ENCODE measurements at places on chromosomes 4 and X. TPM values are rescaled to one million over a fixed set of nuclear protein-coding genes. Genes with fewer than 3 reads are reported as not detected.

The ARR3 gene
- 0.43 TPM for polyA plus RNA-seq

The TBX22 gene
- 0.03 TPM for polyA plus RNA-seq

The FIP1L1 gene
- 57.7 TPM for polyA plus RNA-seq

The ADAMTS3 gene
- polyA plus RNA-seq = 2.2 TPM

The TMEM156 gene
- 1.7 TPM for polyA plus RNA-seq

The CABS1 gene
- not detected for polyA plus RNA-seq

The COQ2 gene
- polyA plus RNA-seq = 14.7 TPM

The POU3F4 gene
- polyA plus RNA-seq = not detected

GRCh38 chrX:20315140-20315539 is 48.4 kb upstream of the RPS6KA3 start:
- DNase-seq = no peak
- H3K36me3 ChIP-seq = no peaks in the 10 kb centered on the region
- H3K27me3 ChIP-seq = no peaks in the 10 kb centered on the region
- no peak overlapping the region for H3K27ac ChIP-seq

DNA sequence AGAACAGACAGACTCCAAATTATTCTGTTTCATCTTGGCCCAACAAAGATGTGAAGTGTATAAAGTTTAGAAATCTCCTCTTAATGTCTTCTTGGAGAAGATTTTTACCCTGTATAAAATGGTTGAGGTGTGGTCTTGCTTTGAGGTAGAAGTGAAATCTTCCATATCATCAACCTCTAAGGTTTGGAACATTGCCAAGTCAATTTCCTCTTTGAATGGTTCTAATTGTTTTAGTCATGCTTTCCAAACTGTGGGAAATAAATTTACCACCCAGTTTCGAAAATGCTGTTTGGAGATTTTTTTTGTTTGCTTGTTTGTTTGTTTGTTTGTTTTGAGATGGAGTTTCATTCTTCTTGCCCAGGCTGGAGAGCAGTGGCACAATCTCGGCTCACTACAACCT is 174.1 kb upstream of the ADAMTS3 start:
- H3K36me3 ChIP-seq = no peaks in the 10 kb centered on the region
- H3K27ac ChIP-seq = no peak overlapping the region
- H3K27me3 ChIP-seq = no peaks in the 10 kb centered on the region
- DNase-seq = no peak

DNA sequence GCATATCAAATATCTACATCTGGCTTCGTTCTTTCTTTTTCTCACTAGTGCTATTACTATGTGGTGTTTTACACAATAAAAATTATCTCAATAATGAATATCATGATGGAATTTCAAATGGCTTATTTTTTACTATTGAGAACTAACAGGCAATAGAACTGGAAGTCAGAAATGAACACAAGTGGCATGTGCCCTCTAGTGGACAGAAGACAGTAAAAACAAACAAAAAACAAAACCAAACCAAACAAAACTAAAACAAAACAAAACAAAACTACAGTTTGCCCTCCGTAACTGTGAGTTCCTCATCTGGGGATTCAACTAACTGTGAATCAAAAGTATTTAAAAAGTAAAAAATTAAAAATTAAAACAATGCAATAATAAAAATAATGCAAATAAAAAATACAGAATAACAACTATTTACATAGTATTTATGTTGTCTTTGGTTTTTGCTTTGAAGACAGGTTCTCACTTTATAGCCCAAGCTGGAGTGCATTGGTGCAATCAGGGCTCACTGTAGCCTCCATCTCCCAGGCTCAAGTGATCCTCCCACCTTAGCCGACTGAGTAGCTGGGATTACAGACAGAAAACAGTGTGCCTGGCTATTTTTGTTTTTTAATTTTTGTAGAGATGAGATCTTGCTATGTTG is 195.6 kb upstream of the TACR3 start:
- H3K27me3 ChIP-seq = no peaks in the 10 kb centered on the region
- H3K36me3 ChIP-seq = no peaks in the 10 kb centered on the region
- DNase-seq = no peak
- no peaks in the 10 kb centered on the region for H3K4me1 ChIP-seq
- H3K27ac ChIP-seq = no peak overlapping the region

- H3K4me3 ChIP-seq = no peak overlapping the region
- H3K36me3 ChIP-seq = no peaks in the 10 kb centered on the region
- H3K27ac ChIP-seq = no peak overlapping the region
- H3K27me3 ChIP-seq = no peaks in the 10 kb centered on the region
- no peak for DNase-seq
Measured at GRCh38 chrX:13007519-13008188, 32.7 kb downstream of the TMSB4X start.

DNA sequence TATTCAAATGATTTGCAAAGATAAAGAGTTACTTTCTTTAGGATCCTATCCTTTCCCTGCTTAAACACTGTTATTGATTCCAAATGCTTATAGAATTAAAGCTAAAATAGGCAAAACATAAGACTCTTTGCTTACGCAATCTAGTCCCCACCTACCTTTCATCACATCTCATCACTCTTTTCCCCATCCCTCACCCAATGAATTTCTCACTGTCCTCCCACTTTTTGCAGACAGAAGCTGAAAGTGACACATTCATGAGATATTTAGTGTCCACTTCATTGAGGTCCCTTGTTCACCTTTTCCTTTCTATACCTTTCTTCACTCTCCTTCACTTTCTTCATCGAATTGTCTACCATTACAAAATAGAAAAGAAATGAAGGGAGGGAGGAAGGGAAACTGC is 424 bp downstream of the SATL1 start:
- H3K4me1 ChIP-seq = no peaks in the 10 kb centered on the region
- no peaks in the 10 kb centered on the region for H3K27me3 ChIP-seq
- peak overlapping the region; percentile 87 for H3K4me3 ChIP-seq
- H3K36me3 ChIP-seq = no peaks in the 10 kb centered on the region
- DNase-seq = no peak

GRCh38 chr4:26048950-26049349 is 134.9 kb downstream of the SMIM20 start:
- peaks cover 3% of the 10 kb centered on the region for H3K4me1 ChIP-seq
- no peaks in the 10 kb centered on the region for H3K27me3 ChIP-seq
- no peaks in the 10 kb centered on the region for H3K36me3 ChIP-seq
- DNase-seq = no peak
- no peak overlapping the region for H3K4me3 ChIP-seq

- DNase-seq = no peak
- H3K27me3 ChIP-seq = no peaks in the 10 kb centered on the region
- no peak overlapping the region for H3K27ac ChIP-seq
- no peaks in the 10 kb centered on the region for H3K36me3 ChIP-seq
- no peak overlapping the region for H3K4me3 ChIP-seq
Measured at GRCh38 chrX:130885996-130886395, 17.0 kb downstream of the ENOX2 start.

- no peaks in the 10 kb centered on the region for H3K4me1 ChIP-seq
- H3K27me3 ChIP-seq = no peaks in the 10 kb centered on the region
- H3K4me3 ChIP-seq = no peak overlapping the region
- no peak overlapping the region for H3K27ac ChIP-seq
- DNase-seq = no peak
Measured at GRCh38 chr4:151469970-151470369, 61.0 kb downstream of the FHIP1A start.

- H3K27ac ChIP-seq = no peak overlapping the region
- H3K36me3 ChIP-seq = no peaks in the 10 kb centered on the region
- no peak for DNase-seq
- H3K4me1 ChIP-seq = no peaks in the 10 kb centered on the region
Measured at GRCh38 chr4:16993956-16994840, 95.8 kb upstream of the LDB2 start.

DNA sequence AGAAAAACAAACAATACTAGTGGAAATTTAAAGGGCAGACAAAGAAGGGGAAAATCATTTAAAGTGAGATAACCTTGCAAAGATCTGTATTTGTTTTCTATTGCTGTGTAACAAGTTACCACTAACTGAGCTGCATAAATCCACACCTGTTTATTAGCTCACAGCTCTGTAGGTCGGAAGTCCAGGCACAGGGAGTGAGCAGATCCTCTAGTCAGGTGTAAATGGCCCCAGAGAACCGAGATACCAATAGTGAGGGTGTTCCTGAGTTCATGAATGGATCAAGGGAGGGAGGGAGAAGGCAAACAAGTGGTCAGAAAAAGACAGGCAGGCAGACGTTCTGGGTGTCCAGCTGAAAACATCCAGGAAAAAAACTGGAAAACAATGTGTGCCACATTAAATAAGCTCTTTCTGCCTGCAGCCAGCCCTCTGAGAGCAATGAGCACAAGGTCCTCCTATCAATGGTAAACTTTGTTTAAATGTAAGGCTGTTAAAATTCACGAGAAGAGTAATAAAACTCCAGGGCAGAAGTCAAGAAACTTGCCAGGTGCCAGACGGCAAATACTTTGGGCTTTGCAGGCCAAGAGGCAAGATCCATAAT is 25.0 kb downstream of the ADGRA3 start:
- no peaks in the 10 kb centered on the region for H3K27me3 ChIP-seq
- H3K27ac ChIP-seq = peak overlapping the region; percentile 78
- no peak overlapping the region for H3K4me3 ChIP-seq
- no peaks in the 10 kb centered on the region for H3K36me3 ChIP-seq
- H3K4me1 ChIP-seq = peaks cover 15% of the 10 kb centered on the region
- DNase-seq = peak; percentile 68

DNA sequence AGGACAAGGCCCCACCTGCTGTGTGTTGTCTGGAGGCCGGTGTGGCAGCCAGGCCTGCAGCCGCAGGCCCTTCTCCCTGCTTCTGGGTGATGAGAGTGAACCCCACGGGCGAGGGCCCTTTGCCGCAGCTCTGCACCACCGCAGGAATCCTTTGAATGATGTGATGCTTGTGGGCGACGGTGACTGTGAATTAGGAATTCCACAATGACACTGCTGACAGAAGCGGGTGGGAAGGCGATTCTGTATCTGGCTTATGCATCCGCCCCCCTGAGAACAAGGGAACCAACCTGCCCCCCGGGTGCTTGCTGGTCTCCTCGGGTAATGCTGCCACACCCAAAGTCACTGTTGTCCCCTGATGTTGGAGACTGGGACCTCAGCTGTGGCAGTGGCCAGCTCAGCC is 19.5 kb upstream of the MAN2B2 start:
- no peak for DNase-seq
- H3K36me3 ChIP-seq = no peaks in the 10 kb centered on the region
- H3K4me3 ChIP-seq = no peak overlapping the region
- H3K27me3 ChIP-seq = peaks cover 42% of the 10 kb centered on the region

- H3K4me3 ChIP-seq = no peak overlapping the region
- DNase-seq = no peak
- peak overlapping the region; percentile 64 for H3K27ac ChIP-seq
- H3K36me3 ChIP-seq = peaks cover 3% of the 10 kb centered on the region
- no peaks in the 10 kb centered on the region for H3K27me3 ChIP-seq
- peaks cover 9% of the 10 kb centered on the region for H3K4me1 ChIP-seq
Measured at GRCh38 chrX:119417842-119418241, 18.7 kb downstream of the SLC25A43 start.

GRCh38 chr4:161546902-161547301 is 616.9 kb downstream of the FSTL5 start:
- H3K4me1 ChIP-seq = no peaks in the 10 kb centered on the region
- no peaks in the 10 kb centered on the region for H3K27me3 ChIP-seq
- H3K27ac ChIP-seq = no peak overlapping the region
- DNase-seq = no peak

- H3K4me1 ChIP-seq = peaks cover 16% of the 10 kb centered on the region
- H3K27ac ChIP-seq = no peak overlapping the region
- no peak overlapping the region for H3K4me3 ChIP-seq
- DNase-seq = no peak
- no peaks in the 10 kb centered on the region for H3K36me3 ChIP-seq
Measured at GRCh38 chr4:83542225-83542624, 6.3 kb downstream of the GPAT3 start.

GRCh38 chrX:111671668-111672067 is 9.3 kb upstream of the ALG13 start:
- no peak overlapping the region for H3K27ac ChIP-seq
- no peaks in the 10 kb centered on the region for H3K27me3 ChIP-seq
- H3K36me3 ChIP-seq = no peaks in the 10 kb centered on the region
- DNase-seq = no peak
- H3K4me3 ChIP-seq = no peak overlapping the region
- no peaks in the 10 kb centered on the region for H3K4me1 ChIP-seq

GRCh38 chr4:2217726-2218125 is 24.2 kb downstream of the HAUS3 start:
- H3K27ac ChIP-seq = no peak overlapping the region
- peaks cover 7% of the 10 kb centered on the region for H3K4me1 ChIP-seq
- H3K36me3 ChIP-seq = no peaks in the 10 kb centered on the region
- DNase-seq = no peak
- no peaks in the 10 kb centered on the region for H3K27me3 ChIP-seq
- no peak overlapping the region for H3K4me3 ChIP-seq

DNA sequence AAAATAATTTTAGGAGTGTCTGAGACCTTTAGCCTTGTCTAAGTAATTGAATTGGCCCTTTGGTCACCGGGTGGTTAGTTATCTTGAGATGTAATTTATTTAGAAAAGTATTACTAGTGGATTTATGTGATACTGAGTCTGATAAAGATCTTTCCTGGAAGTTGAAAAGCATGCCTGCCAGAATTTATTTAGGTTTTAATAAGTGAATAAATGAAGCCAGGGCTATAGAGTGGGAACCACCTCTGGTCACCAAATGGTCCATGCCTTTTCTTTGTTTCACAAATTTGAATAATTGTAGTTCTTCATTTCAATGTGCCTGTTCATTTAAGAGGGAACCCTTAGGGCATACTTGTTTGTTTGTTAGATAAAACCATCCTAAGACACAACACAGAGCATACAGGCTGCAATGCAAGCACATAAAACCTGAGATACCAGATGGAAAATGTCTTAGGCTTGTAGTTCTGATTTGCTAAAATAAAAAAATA is 627.8 kb downstream of the ADGRL3 start:
- no peak overlapping the region for H3K4me3 ChIP-seq
- H3K36me3 ChIP-seq = no peaks in the 10 kb centered on the region
- H3K27ac ChIP-seq = no peak overlapping the region
- H3K4me1 ChIP-seq = no peaks in the 10 kb centered on the region

GRCh38 chrX:151830911-151831310 is 81.8 kb upstream of the MAGEA4 start:
- H3K27me3 ChIP-seq = no peaks in the 10 kb centered on the region
- no peak for DNase-seq
- no peak overlapping the region for H3K27ac ChIP-seq
- no peaks in the 10 kb centered on the region for H3K4me1 ChIP-seq

DNA sequence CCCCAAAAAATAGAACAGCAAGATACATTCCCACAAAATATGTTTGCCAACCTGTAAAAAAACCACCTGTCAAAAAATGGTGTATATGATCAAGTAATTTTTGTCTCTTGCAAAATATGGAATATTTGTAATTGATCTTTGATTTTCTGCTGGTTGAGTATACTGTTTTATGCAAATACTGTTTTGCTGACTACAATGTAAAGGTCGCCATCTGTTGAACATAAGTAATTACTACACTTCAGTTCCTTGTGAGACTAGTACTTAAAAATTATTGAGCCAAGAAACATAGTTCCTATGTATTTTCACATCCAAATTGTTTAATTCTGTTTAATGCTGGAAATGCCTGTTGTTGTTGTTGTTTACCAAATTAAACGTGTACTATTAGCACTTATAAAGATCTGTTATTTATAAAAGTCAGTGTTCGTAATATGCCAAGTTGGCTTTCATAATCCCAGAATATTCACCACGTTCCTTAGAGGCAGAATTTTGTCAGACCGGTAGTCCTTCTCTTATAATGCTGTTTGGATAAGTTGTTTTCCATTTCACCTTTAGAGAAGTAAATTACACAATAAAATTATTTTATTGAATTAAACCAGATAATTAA is 144.2 kb downstream of the PDLIM5 start:
- peak; percentile 13 for DNase-seq
- no peaks in the 10 kb centered on the region for H3K27me3 ChIP-seq
- H3K27ac ChIP-seq = no peak overlapping the region
- H3K36me3 ChIP-seq = peaks cover 19% of the 10 kb centered on the region
- no peaks in the 10 kb centered on the region for H3K4me1 ChIP-seq
- H3K4me3 ChIP-seq = no peak overlapping the region

Data from large intestine (tissue), 12 donors.